ENCODE measurements at places on chromosomes 5 and 9.
A peak's percentile ranks its signal among the peaks of the same experiment; 100 is the strongest.

GRCh38 chr9:99822109-99822805 lies 572 bp downstream of the NR4A3 start:
- H3K27ac ChIP-seq = peak overlapping the region; percentile 99
- peak; percentile 62 for DNase-seq

DNA sequence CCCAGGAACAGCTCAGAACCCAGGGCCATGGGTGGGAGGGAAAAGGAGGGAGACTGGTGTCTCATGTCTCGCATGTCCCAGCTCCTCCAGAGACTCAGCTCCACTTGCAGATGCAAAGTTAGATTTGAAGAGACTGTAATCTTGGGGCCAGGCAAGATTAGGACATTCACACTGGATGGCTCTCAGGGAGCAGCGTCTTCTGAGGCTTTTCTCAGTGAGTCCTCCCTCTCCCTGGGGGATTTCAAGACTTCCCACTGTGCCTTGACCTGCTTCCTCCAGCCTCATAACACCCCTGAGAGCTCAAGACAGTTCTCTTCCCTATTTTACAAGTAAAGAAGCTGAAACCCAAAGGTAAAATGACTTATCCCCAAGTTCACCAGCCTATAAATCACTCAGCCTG lies 10.5 kb upstream of the TCOF1 start:
- no peak overlapping the region for H3K27ac ChIP-seq
- H3K27me3 ChIP-seq = no peaks in the 10 kb centered on the region
- H3K36me3 ChIP-seq = no peaks in the 10 kb centered on the region
- DNase-seq = no peak

DNA sequence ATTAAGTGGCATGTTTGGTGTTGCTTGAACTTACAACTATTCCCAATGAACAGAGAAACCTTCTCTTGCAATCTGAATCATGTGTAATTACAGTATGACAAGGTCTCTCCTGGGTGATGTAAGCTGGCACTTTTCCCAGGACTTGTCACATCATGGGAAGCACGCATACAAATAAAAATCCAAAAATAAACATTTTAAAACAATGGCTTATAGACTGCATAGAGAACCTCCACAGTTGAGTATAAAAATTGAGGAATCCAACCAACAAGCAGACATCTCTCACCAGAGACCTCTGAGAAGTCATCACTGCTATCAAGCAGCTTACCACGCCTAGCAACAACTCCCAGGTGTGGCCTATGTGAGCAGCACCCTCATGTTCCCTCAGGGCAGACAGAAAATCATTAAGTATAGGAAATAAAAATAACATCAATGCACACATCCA lies 3.9 kb downstream of the MLLT3 start:
- peak overlapping the region; percentile 9 for H3K4me3 ChIP-seq
- peaks cover 28% of the 10 kb centered on the region for H3K36me3 ChIP-seq
- H3K27ac ChIP-seq = no peak overlapping the region
- H3K27me3 ChIP-seq = no peaks in the 10 kb centered on the region
- DNase-seq = no peak

DNA sequence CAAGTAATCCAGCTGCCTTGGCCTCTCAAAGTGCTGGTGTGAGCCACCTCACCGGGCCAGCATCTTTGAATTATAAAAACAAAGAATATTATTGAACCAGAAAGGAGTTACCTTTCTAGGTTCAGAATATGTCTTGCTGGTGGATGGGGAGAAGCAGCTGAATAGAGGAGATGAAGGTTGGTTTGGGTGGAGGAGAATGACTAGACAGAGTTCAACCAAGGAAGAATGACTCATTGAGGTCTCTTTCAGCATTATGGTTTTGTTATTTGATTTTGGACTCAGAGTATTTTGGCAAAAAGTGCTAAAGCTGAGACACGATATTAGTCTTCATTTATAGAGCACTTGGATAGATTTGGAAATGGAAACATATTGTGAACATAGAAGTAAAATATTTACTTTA lies 75.2 kb upstream of the MPDZ start:
- DNase-seq = no peak
- H3K4me3 ChIP-seq = no peak overlapping the region
- no peak overlapping the region for H3K27ac ChIP-seq
- no peaks in the 10 kb centered on the region for H3K4me1 ChIP-seq
- no peaks in the 10 kb centered on the region for H3K36me3 ChIP-seq

DNA sequence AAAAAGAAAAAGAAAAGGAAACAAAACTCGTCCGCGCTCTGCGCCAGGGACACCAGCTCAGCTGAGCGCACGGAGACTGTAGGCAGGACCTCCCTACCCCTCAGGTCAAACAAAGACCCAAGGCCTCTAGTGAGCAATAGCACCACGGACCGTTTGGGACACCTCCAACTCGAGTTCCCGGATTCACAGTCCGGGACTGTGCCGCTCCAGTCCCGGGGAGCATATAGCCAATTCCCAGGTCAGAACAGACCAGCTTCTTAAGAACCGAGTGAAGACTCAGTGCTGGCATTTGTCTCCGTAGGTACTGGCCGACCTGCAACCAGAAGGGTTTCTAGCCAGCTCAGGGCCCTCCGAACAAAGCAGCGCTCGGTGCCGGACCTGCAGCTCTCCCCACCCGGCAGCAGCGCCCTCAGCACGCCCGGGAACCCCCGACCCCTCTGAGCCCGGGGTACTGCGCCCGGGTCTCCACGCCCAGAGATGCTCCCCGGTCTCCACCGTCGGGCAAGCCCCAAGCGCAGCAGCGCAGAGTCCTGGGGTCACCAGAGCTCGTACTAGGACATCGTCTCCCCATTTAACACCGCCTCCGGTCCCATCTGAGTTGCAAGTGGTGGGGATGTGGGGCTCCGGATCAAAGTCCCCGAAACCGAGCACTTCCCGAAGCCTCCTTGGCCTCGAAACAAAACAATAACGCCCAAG lies 591 bp downstream of the ABCA1 start:
- peaks cover 8% of the 10 kb centered on the region for H3K36me3 ChIP-seq
- H3K4me1 ChIP-seq = peaks cover 13% of the 10 kb centered on the region
- DNase-seq = peak; percentile 23

DNA sequence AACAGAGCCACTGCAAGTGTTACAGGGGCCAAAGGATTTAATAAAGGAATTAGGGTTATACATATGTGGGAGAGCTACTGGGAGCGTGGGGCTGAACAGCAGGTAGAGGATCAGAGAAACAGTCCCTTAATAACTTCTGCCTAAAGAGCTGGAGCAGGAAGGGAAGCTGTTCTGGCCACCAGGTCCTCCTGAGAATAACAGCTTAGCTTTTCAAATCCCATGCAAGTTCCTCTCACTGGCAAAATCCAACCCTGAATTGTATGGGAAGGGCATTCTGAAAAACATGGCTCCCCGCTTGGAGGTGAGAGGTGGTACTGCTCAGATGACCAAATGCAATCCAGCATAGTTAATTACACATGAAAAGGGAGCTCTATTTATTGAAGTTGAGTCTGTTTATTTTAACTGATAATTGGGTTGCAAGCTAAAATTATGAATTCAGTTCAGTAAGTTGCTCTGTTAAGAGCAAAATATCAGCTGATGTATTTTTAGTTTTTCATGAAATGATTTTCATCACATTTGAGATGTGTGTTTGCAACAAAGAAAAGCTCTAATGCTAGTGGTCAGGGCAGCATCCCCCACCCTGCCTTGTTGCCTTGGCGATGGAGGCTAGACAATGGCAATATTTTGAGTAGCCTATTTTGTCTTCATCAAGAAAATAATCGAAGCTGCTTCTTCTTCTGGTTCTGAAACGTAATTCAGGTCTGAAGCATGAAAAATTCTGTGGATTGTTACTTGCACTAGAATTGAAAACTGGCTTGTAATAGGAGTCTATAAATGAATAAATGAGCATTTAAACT lies 58.4 kb upstream of the SH3GL2 start:
- no peak overlapping the region for H3K27ac ChIP-seq
- H3K36me3 ChIP-seq = no peaks in the 10 kb centered on the region

GRCh38 chr5:20522905-20523482 lies 535.0 kb upstream of the CDH18 start:
- H3K4me3 ChIP-seq = no peak overlapping the region
- no peaks in the 10 kb centered on the region for H3K4me1 ChIP-seq
- DNase-seq = no peak
- no peaks in the 10 kb centered on the region for H3K36me3 ChIP-seq
- no peaks in the 10 kb centered on the region for H3K27me3 ChIP-seq

DNA sequence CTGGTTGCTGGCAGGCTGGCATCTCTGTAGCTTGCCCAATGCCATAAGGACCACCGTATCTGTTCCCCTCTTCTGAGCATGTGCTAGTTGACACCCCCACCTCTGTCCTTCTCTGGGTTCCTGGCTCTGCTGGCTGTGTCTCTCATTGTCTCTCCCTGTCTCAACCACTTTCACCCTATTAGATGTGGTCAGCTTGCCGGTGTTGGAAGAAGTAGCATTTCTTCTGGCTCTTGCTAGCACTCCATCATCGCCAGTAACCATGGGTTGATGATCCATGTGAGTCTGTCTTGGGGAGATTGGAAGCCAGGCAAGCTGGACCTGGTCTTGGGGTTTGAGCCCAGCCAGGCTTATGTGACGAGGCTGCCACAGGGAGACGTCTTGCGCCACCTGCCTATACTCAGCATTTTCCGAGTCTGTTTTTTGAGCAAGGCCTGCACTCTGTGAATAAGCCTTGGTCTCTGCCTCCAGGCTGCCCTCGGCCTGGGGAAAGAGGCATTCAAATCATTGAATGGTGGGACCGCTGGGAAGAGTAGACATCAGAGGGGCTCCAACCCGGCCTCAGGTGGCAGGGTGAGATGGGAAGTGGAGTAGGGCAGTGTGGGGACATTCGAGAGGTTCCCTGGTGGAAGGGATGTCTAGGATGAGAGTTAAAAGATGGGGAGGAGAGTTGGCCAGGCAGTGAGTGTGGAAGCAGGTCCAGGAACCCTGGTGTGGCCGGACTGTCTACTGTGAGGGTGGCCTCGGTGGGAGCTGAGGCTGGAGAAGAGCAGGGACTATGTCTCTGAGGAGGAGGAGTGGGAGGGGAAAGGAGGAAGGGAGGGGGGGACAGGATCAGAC lies 74.3 kb downstream of the ZNF618 start:
- H3K4me3 ChIP-seq = no peak overlapping the region
- no peak overlapping the region for H3K27ac ChIP-seq
- peaks cover 35% of the 10 kb centered on the region for H3K27me3 ChIP-seq
- H3K4me1 ChIP-seq = no peaks in the 10 kb centered on the region
- no peaks in the 10 kb centered on the region for H3K36me3 ChIP-seq

GRCh38 chr5:1657161-1657741 lies 133.5 kb upstream of the LPCAT1 start:
- H3K27me3 ChIP-seq = peaks cover 76% of the 10 kb centered on the region
- H3K4me3 ChIP-seq = no peak overlapping the region
- no peak for DNase-seq
- H3K36me3 ChIP-seq = no peaks in the 10 kb centered on the region

DNA sequence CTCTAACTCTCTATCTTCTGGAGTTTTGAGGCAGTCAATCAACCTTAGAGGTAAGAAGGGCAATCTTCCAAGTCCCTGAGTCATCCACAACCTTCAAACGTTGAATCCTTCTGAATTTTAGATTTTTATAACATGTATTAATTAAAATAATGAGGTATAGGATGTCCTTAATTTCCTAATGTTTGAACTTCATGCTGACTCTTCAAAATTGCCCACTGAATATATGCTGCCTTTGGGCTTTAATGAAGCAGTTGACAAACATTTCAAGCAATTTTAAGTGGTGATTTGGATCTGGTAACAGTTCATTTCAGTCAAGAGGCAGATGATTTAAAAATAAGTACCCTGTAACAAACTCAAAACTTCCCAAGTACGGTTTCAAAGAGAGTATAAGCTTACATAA lies 26.0 kb downstream of the ERP44 start:
- no peak overlapping the region for H3K4me3 ChIP-seq
- H3K27me3 ChIP-seq = no peaks in the 10 kb centered on the region
- H3K4me1 ChIP-seq = peaks cover 45% of the 10 kb centered on the region
- DNase-seq = no peak
- H3K27ac ChIP-seq = no peak overlapping the region

DNA sequence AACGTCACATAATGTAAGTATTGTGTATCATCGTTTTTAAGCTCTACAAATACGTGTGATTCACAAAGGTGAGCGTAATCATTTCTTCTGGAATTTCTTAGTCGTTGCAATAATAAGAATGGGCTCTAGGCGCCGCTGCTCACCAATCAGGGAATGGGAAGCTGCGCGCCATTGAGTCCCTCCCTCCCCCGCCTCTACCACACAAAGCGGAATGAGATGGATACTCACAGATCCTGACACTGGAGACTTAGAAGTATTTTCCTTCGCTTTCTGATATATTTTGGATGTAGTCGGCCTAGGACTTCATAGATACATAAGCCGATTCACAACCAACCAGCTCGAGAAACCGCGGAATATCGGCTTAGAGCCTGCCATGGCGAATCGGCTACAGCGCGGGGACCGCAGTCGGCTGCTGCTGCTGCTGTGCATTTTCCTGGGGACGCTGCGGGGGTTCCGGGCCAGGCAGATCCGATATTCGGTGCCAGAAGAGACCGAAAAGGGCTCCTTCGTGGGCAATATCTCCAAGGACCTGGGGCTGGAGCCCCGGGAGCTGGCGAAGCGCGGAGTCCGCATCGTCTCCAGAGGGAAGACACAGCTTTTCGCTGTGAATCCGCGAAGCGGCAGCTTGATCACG lies at the start of gene PCDHGA11:
Gene PCDHGA11, plus strand, starts transcription at position 197 of the 634 bp plus-strand sequence. Its CDS starts 177 bp downstream, at position 374.
- DNase-seq = no peak
- peaks cover 14% of the 10 kb centered on the region for H3K36me3 ChIP-seq
- H3K4me1 ChIP-seq = peaks cover 6% of the 10 kb centered on the region
- H3K27ac ChIP-seq = peak within 1 kb of the TSS; percentile 61
- H3K27me3 ChIP-seq = peaks cover 88% of the 10 kb centered on the region

- no peak for DNase-seq
- H3K4me3 ChIP-seq = no peak overlapping the region
- H3K27me3 ChIP-seq = no peaks in the 10 kb centered on the region
- H3K27ac ChIP-seq = no peak overlapping the region
- no peaks in the 10 kb centered on the region for H3K36me3 ChIP-seq
These were observed 35.0 kb downstream of the ERGIC1 start for GRCh38 chr5:172868924-172869591.

GRCh38 chr5:157744051-157745011 lies 819 bp downstream of the LSM11 start:
- H3K27me3 ChIP-seq = no peaks in the 10 kb centered on the region
- H3K4me1 ChIP-seq = peaks cover 22% of the 10 kb centered on the region

DNA sequence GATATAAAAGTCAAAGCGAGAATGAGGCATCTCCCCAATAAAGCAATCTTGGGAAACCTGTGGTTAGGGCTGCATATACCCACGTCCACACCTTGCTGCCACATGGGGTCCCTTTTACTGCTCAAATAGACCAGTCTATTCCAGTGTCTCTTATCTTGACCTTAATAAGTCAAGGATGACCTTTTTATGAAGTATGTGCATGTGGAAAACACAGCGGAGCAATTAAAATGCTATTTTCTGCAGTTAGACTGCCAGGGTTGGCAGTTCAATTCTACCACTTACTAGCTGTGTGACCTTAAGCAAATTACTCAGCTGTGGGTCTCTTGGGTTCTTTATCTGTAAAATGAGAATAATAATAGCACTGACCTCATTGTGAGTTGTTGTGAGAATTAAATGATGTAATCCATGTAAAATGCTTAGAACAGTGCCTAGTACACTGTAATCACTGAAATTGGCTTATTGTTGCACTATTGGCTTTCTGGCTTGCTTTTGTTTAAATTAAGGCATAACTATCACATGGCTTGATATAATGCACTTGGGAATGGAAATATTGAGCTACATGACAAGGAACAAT lies 67.8 kb upstream of the HSPB3 start:
- no peak for DNase-seq
- H3K27me3 ChIP-seq = peaks cover 24% of the 10 kb centered on the region
- peaks cover 2% of the 10 kb centered on the region for H3K36me3 ChIP-seq
- H3K27ac ChIP-seq = no peak overlapping the region
- no peak overlapping the region for H3K4me3 ChIP-seq
- H3K4me1 ChIP-seq = no peaks in the 10 kb centered on the region
